ENCODE measurements at places on chromosomes 6 and 20.

DNA sequence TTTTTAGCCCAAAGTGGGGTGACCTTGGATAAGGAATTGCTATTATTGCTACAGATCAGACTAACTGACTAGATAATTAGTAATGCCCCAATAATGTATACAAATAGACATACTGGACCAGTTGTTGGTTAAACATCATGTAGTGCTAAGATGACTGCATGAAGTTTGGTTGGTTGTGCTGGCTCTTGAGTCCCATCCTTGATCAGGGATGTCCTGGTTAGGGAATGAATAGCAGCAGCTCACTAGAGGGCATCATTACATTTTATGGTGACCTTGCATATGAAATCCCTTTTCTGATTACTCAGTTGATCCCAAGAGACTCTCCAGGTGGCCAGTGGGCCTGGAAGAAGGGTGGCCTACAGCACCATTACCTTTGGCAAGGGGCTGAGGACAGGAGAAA lies 10.9 kb downstream of the TPBG start:
- no peak for ATAC-seq

- no peak for ATAC-seq
Measured at GRCh38 chr6:158026901-158027589, 45.4 kb downstream of the SYNJ2 start.

- no peak for ATAC-seq
Measured at GRCh38 chr20:16308754-16309153, 264.5 kb downstream of the KIF16B start.

- no peak for ATAC-seq
Measured at GRCh38 chr6:144156338-144156737, 6.0 kb downstream of the STX11 start.

GRCh38 chr6:81937296-81937937 lies 184.9 kb upstream of the TENT5A start:
- no peak for ATAC-seq

- no peak for ATAC-seq
Measured at GRCh38 chr6:163287626-163288025, 126.9 kb upstream of the QKI start.

DNA sequence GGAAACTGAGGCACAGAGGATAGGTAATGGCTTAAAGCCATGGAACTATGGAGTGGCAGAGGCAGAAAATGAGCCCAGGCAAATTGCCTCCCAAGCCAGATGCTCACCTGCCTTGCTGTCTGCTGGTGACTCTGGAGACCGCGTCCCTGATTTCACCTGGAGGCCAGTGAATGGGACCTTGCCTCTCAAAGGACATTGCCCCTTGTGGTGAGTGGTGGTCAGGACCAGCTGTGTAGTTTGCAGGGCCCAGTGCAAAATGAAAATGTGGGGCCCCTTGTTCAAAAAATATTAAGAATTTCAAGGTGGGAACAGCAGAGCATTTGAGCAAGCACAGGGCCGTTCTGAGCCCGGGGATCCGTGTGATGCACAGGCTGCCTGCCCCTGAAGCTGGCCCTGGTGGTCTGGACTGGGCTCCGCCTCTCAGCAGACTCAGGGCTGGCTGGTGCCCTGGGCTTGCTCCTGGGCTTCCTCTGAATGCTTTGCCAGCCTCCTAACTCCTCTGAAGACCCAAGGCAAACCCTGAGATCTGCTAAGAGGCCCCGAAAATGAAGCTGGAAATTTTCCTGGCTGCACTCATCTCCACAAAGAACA lies 19.8 kb upstream of the KCNG1 start:
- ATAC-seq = no peak

DNA sequence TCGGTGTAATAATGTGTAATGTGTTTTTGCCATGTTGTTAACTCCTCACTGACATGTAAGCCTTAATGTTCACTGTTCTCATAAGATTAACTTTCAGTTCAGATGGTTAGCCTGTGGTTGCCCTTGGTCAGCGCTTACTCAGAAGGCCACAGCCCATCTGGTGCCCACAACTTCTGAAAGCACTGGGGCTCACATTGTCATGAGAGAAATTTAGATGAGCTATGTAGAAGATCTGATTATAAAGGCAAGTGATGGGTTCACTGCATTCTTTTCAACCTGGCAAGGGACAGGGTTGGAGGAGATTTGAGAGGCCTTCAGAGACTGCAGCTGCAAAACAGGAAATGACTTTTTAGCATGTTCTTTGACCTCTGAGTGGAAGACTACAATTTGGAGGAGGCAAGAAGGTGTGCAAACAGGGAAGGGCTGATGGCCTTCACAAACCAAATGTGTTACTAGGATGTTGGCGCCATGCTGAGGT lies 242.3 kb upstream of the SUPT3H start:
- ATAC-seq = peak; percentile 85

DNA sequence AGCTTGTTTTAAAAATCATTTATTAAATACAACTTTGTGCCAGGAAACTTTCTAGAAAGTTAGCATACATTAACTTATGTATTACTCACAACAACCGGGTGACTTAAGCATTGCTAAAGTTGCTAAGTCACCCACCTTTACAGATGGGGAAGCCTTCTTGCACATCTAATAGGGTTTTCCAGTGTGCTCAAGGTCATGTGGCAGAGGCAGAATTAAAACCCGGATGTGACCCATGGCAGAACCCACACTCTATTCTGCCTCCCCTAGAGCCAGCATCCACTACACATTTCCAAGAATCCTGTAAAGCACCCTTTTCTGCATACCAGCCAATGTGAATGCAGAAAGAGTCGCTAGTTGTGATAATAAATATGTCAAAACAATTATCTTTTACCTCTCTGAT lies 13.4 kb downstream of the LINC00237 start:
- ATAC-seq = no peak

DNA sequence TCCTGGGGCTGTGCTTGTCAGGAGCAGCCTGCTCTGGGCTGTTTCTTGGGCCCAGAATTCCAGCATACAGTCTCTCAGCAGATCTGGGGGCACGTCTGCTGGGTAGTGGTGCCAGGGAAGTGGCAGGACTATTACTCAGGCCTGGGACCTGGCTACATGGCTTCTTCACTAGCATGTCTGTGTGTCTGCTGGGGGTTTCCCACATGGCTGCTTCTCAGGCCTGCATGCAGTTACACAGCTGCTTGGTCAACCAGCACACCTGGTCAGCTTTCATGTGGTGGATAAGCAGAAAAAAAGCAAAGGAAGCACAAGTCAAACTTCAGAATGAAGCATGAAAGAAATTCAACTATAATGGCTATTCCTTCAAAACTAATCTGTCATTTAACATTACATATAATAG lies 316.2 kb upstream of the NOX3 start:
- no peak for ATAC-seq

DNA sequence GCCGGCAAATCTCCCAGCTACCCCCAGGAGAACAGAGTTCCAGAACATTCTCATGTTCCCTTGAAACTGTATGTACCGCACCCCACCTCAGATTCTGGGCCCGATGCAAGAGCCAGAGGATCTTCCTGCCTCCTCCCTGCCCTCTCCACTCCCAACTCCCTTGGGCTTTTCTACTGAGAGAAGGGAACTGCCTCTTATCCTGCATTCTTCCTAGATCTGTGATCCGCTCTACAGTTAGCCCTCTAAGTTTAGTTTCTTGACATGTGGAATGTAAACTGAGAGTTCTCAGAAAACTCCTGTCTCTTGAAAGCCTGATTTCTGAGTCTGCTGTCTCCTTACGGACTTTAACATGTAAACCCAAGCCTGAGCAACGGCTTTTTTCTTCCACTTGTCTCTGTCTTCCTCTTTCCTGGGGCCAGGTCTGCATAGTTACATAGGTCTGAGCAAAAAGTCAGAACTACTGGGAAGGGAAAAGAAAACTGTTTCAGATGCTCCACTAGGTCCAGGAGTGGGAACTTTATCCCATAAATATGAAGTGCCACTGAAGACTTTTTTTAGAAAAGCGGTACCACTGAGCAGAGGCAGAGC lies 86.5 kb upstream of the TNFAIP3 start:
- ATAC-seq = no peak

GRCh38 chr6:2536451-2536850 lies 214.3 kb downstream of the MYLK4 start:
- no peak for ATAC-seq

- ATAC-seq = no peak
Measured at GRCh38 chr20:50146214-50146613, 7.3 kb downstream of the PEDS1 start.

DNA sequence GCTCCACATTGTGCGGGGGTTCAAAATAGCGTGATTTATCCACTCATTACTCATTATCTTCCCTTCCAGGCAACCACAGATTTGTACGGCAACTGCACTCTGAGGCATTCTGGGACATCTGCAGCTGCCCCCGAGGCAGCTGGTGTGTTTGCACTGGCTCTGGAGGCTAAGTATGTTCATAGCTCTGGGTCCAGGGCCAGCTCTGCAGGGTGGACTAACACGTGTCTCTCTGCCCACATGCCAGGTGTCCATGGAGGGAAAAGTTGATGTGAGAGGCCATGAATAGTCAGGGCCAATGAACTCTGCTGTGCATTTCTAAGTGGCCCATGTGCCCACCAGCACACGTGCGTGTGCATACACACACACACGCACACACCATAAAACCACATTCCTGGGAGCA lies 74.9 kb downstream of the BFSP1 start:
- no peak for ATAC-seq

DNA sequence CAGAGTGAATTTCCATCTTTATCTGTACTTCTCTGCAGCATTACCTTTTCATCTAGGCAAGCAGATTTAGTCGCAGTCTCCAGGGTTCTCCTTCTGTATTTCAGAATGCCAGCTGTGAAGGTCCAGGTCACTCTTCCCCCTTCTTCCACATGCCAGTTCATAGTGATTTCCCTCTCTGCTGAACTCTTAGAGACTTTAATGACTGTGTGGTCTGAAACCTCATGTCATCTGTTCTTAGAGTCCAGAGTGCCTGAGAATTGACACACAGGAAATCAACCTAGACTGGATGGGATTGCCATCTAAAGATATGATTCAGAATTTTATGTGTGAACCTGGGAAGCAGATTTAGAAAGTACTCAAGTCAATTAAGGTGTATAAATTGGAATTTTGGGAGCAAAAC lies 248.1 kb downstream of the TPBG start:
- no peak for ATAC-seq

- peak; percentile 37 for ATAC-seq
Measured at GRCh38 chr6:87151781-87152525, 3.4 kb upstream of the ZNF292 start.

GRCh38 chr6:16430391-16431089 lies 192.2 kb downstream of the GMPR start:
- no peak for ATAC-seq

DNA sequence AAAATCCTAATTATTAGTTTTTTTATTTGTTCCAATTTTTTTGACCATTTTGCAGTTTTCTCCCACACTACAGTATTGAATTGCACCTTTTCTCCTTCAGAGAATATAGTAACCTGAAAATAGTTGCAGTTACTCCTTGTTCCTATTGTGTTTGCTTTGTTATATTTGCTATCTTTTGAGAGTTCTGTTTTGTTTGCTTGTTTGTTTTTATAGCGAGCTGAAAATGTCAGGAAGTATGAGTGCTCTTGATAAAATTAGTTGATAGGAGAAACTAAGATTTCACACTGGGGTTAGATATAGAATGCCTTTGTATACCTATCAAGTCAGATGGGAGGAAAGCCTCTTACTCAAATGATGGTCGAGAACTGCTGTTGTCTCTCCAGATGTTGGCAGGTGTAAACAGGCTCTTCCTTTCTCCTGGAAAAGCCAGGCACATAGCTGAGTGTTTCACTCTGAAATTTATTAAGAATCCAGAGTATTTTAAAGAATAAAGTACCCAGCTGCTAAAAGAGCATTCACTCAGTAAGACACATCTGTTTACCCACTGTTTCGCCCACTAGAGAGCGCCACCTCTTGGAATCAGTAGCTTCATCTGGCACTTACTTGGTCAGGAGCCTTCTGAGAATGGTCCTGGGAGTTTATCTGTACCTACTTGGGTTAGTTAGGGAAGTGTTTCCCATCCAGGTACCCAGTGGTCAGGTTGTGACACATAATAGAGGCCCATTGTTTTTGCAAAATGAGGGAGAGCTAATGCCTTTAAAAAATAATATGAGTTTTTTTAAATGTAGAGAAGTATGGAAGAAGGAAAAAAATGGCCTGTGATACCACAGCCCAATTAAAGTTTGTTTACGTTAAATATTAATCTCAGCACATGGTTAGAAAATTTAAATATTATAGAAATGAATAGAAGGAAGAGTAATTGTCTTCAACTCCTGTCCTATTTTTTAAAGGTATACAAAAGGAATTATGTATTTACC lies 11.2 kb downstream of the NT5DC1 start:
- peak; percentile 38 for ATAC-seq

DNA sequence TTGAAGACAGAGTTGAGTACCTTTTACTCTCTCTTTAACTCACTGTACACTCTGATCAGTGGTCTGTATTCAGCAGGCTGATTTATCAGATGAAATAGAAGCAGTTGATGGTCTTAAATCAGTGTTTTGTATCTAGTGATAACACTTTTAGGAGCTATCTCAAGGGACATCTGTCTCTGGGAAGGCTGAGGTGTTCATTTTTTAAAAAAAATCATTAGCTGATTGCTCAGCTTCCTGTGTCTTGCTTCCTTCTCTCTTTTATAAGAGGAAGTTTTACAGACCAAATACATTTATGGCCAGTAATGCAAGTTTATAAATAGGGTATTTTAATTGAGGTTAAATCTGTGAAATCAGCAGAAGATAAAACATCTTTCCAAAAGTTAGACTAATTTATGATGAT lies 12.0 kb upstream of the CCDC170 start:
- ATAC-seq = no peak

DNA sequence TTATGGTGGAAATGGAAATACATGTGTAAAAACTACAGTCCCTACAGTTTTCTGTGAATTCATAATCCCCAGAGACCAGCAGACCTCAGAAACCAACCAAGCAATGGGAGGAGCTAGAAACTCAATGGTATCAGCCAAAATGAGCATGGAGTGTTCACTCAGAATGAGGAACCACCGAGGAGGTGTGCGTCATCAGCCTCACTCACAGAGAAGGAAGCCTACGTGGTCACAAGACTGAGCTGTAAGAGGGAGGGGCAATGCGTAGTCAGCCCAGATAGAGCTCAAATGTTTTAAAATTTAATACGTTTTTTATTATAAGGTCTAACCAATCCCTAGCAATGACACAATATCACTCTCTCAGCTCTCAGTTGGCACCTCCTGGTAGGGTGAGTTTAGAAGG lies 17.4 kb downstream of the MYLK4 start:
- peak; percentile 78 for ATAC-seq

DNA sequence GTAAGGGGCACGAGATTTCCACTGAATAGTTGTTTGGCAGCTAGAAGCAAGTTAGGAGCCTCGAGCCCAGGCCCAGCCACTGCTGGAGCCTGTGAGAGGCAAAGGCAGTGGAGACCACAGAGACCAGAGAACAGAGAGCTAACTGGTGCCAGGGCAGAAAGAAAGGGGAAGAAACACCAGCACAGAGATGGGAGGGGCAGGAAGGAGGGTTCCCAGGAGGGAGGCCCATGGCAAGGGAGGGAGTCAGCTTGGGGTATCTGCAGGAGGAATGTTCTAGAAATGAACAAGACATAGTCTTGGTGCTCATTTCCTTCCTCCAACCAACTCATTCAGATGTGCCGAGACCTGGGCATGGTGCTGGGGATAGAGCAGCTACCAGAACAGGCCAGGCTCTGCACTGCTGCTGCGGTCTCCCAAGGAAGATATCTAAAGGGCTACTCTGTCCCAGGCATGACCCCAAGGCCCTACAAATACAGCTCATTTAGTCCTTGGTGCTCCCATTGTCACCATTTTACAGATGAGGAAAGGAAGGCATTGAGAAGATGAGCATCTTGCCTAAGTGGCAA lies 10.7 kb downstream of the ANGPT4 start:
- ATAC-seq = no peak

All from activated CD4-positive, CD25-positive, alpha-beta regulatory T cell treated with anti-CD3 and anti-CD28 coated beads, Interleukin-2, amount 50 U/mL, for 24 hours (primary cell).